ENCODE measurements at places on chromosomes 7 and 10.

DNA sequence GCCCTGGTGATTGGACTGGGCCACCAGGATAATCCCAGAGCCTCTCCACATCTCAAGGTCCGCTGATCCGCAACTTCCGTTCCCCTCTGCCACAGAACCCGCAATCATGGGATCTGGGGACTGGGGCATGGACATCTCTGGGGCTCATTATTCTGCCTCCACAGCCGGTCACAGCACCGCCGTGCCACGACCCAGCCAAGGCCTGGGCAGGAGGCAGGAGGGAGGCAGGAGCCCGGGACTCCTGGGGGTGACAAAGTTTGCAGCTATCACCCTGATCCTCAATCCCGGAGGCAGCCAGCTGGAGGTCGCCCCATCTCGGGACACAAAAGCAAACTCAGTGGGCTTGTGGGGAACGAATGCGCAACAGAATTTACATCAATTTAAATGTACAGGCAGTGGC lies 42.9 kb upstream of the TNRC18 start:
- no peak for DNase-seq

- DNase-seq, result no peak
Measured at GRCh38 chr7:85021101-85021704, 165.7 kb downstream of the SEMA3D start.

DNA sequence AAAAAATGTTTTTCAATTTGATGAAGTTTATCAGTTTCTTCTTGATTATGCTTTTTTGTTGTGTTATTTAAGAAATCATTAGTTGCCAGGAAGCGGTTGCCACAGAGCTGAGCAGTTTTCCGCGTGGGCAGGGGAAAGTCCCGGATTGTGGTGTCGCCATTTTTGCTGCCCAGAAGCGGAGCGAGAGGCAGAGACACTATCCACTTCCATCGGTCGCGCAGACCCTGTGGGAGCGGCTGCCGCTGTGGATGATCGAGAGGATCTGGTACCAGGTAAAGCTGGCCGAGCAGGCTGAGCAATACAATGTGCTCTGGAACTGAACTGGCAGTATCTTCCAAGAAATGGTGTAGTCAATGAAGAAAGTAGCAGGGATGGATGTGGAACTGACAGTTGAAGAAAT lies 119.8 kb downstream of the ZNF736 start:
- DNase-seq, result no peak

DNA sequence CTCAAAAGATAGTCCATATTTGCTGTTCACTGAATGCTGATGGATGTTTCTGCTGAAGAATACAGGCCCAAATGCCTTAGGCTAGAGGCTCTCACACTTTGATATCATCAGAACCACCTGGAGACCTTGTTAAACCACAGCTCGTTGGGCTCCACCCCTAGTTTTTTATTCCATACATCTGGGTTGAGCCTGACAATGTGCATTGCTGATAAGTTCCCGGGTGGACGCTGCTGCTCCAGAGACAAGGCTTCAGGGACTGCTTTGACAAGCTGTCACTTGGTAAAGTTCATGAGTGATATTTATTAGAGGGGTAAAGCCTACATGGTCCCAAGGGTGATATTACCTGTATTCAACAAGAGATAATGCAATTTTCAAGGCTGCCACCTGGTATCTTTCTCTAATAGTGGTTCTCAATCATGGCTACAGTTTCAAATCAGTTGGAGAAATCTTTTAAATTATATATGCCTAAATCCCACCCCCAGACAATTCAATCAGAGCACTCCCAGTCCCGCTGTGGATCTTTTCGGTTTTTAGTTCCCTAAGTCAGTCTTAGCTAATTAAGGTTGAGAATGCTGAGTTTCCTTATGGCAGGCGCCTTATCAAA lies 107.1 kb upstream of the GSDME start:
- DNase-seq, result no peak

DNA sequence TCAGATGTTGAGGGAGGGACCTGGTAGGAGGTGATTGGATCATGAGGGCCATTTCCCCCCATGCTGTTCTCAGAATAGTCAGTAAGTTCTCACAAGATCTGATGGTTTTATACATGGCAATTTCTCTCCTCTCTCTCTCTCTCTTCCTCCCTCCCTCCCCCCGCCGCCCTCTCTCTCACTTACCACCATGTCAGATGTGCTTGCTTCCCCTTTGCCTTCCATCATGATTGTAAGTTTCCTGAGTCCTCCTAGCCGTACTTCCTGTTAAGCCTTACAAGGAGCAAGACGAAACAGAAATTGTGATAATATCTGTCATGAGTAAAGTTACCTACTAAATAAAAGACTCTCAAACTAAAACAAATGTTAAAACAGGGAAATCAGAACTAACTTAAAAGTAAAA lies 19.9 kb upstream of the GPR141 start:
- DNase-seq, result no peak

GRCh38 chr7:2299131-2299829 lies 15.0 kb downstream of the SNX8 start:
- peak; percentile 75 for DNase-seq

DNA sequence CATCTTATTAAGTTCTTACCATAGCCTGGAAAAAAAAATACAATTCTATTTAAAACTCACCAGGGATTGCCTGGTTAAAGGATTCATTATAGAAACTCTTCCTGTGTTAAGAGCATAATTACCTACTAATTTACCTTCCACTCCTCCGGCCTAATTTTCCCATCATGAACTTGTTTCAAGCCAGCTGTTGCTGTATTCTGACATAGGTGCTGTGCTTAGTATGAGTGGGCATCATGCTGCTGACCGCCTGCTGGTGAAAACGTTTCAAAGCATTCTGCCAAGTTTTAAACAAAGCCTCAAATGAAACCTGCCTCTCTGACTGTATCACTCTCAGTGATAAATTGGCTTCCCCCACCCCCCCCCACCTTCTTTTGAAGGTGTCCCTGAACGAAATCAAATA lies 47.8 kb upstream of the KCNMA1 start:
- DNase-seq, result no peak

- peak; percentile 47 for DNase-seq
Measured at GRCh38 chr7:27164367-27165088, 809 bp downstream of the HOXA9 start.

DNA sequence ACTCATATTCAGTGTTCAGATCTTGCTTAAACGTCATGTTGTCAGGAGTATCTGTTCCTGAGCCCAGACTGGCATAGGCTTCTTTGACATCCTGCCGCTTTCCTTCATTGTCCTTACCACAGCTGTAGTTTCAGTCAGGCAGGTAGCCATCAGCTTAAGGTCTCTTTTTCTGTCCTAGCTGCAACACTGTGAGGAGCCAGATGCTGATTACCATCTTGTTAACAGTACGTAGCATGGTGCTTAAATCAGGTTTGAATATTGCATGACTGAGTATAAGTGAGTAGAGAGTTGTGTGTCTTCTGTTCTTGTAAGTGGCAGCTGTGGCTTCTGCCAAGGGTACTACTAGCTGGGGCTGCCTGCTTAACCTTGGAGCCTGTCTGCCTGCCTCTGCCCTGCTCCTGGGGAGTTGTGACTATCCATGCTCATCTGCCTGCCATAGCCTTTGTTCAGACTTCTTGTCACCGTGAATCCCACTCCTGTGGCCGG lies 92.6 kb downstream of the MAPK8 start:
- no peak for DNase-seq

DNA sequence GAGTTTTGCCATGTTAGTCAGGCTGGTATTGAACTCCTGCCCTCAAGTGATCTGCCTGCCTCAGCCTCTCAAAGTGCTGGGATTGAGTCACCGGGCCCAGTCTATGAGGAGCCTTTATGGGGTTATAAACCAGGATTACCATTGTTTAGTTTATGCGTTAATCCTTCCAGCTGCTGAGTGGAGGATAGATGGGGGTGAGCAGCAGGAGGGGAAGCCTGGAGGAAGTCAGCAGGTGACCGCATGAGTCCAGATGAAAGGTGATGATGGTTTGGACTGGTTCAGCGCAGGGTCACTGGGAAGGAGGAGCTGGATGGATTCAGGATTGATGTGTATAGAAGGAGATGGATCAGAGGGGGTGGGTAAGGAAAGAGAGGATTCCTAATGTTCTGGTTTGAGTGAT lies 197.1 kb downstream of the ADAM12 start:
- peak; percentile 47 for DNase-seq

GRCh38 chr10:132320654-132321469 lies 11.1 kb upstream of the LRRC27 start:
- DNase-seq, result no peak

- peak; percentile 18 for DNase-seq
Measured at GRCh38 chr7:83850125-83850524, 201.2 kb upstream of the SEMA3E start.

DNA sequence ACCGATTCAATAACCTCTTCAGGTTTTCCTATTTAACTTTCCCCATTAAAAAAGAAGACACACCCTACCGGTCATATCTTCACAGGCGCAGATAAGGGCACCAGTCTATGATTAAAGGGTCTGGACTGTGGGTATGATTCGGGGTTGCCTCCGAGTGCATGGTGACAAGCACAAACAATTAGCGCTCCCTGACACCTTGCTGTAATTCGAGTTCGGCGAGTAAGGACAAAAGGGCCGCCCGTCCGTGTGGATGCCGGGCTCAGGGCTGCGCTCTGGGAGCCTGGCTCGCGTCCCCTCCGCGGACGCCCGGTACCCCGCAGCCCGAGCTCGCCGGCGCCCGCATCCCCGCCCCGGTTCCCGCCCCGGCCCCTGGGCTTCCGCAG lies 111.9 kb upstream of the RHEB start:
- no peak for DNase-seq

GRCh38 chr7:98788966-98789365 lies 80.8 kb downstream of the TMEM130 start:
- no peak for DNase-seq

- no peak for DNase-seq
Measured at GRCh38 chr10:14945108-14945507, 8.8 kb downstream of the DCLRE1C start.

DNA sequence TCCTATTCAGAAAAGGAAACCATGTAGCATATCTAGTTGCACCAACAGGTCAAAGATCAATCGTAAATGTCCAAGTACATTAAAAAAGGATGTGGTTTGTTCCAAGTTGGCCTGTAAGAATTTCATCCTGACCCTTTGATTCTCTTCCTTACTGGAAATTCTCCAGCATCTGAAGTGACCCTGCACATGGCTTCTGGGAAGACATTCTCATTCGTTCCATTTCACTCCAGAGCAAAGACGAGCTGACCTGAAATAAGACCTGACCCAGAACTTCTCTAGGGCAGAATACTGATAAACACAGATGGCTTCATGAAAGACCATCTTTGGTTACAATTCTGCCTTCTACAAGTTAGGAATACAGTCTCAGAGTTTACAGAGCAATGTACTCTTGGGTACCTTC lies 39.8 kb downstream of the ASB4 start:
- DNase-seq, result no peak

DNA sequence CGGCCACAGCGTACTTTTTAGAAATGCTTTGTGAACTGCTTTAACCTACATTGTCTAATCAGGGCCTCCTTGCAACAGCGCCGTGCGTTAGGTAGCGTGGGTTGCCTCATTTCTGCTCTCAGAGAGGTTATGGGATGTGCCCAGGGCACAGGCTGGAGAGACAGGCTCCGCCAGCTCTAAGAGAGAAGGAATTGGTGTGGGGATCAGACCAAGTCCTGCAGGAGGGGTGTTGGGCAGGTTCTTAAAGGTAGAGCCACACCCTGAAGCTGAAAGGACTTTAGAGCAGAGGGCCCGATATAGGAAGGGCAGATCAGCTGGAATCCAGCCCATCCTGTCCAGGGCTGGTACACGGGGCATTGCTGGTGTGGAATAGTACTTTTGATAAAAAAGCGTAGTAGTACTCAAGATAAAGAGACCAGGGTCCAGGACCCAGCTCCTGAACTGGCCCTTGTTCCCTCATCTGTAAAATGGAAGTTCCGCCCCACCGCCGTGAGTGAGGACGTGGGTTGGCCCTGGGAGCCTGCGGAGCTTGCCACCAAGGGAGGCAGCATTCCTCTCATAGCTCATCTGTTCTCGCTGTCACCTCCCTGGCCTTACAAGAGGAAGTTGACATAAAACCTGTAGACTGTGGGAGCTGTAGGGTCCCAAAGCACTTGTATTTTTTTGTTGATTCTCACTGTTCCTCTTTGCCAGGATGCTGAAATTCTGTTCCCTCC lies 37.2 kb downstream of the TMEM120A start:
- DNase-seq, result no peak

DNA sequence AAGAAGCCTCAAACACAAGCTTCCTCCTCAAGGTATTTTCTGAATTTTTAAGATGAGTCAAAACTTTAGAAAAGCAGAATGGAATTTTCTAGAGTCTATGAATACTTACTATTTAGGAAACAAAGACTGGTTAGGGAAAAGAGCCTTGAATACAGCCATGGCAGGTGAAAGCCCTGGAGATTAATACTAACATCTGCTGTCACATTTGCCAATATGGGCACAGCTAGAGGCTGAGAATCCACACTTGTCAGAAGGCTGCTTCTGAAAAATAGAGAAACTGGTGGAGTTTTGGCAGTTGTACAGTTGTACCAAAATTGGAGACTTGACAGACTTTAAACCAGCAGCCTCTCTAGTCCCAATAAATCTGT lies 24.3 kb upstream of the CNNM1 start:
- no peak for DNase-seq

DNA sequence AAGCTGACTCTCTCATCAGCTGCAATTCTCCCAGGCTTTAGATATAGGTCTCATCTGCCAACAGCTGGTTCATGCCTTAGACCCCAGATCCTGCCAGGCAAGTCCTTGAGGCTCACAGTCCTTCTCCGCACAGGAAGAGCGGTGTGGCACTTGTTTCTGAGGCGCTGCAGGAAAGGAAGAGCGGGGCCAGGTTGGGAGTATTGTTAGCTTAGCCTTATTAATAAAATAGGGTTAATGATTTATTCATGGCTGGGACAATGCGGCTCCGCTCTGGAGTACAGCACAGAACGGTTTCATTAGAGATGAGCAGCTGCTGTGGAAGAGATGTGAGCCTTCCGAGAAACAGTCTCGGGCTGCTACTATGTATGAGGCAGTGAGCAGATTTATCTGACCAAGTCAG lies 78.1 kb downstream of the FZD1 start:
- no peak for DNase-seq

GRCh38 chr10:129085811-129086210 lies 381.2 kb upstream of the MGMT start:
- DNase-seq, result no peak

DNA sequence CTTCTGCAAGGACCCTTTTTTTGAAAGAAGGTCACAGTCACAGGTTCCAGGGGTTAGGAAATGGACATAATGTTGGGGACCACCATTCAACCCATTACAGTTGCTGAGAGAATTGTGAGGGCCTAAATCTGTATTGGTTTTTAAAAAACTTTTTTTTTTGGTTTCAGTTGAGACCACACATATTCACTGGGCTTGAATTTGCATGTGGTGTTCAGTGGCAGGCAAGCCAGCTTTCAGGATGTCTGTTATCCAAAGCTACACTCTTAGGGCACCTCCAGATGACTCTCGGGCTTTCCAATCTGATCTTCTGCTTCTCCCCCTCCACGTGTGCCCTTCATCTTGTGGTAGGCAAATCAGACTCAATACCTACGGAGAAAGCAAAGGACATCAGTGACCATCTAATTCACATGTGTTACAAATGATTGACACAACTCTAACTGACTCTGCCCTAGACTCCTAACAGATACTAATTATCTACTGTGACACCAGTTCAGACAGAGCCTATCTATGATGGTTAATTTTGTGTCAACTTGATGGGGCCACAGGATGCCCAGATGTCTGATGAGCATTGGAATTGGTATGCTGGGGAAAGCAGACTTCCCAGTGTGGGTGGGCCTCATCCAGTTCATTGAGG lies 93.3 kb upstream of the ELMO1 start:
- no peak for DNase-seq

All from fibroblast of skin of right quadriceps (primary cell).